ENCODE measurements at places on chromosomes 3 and 15.

- no peak overlapping the region for H3K4me3 ChIP-seq
- H3K36me3 ChIP-seq, result no peaks in the 10 kb centered on the region
- no peaks in the 10 kb centered on the region for H3K4me1 ChIP-seq
- no peaks in the 10 kb centered on the region for H3K27me3 ChIP-seq
- DNase-seq, result no peak
Observed at GRCh38 chr15:68733666-68734065, 87.0 kb downstream of the ANP32A start.

GRCh38 chr3:111627092-111627491, 31.9 kb upstream of the ZBED2 start:
- H3K4me1 ChIP-seq, result no peaks in the 10 kb centered on the region
- H3K4me3 ChIP-seq, result no peak overlapping the region
- H3K36me3 ChIP-seq, result no peaks in the 10 kb centered on the region
- DNase-seq, result no peak

DNA sequence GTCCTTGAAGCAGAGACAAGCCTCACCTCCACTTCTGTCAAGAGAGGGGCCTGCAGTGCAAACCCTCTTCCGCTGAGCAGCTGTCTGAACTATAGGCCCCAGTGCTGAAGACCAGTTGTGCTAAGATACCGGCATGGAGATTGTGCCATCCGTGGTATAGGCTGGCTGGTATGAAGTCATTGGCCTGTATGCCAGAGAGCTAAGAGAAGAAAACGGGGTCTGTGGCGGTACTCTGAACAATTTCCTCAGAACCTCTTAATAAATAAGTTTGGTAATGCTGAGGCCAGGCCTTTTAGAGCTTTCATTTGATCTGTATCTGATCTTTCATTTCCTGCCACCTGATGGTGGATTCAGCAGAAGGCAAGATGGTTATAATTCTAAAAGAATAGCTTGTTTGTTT, 123.0 kb downstream of the LRIG1 start:
- no peaks in the 10 kb centered on the region for H3K4me1 ChIP-seq
- no peak overlapping the region for H3K27ac ChIP-seq
- no peaks in the 10 kb centered on the region for H3K27me3 ChIP-seq
- H3K4me3 ChIP-seq, result no peak overlapping the region
- DNase-seq, result no peak

- no peak overlapping the region for H3K4me3 ChIP-seq
- no peaks in the 10 kb centered on the region for H3K4me1 ChIP-seq
- no peak for DNase-seq
- no peak overlapping the region for H3K27ac ChIP-seq
Observed at GRCh38 chr3:114867835-114868503, 279.1 kb downstream of the ZBTB20 start.

GRCh38 chr15:39096608-39097205, 484.2 kb upstream of the THBS1 start:
- DNase-seq, result no peak
- H3K36me3 ChIP-seq, result no peaks in the 10 kb centered on the region
- H3K27me3 ChIP-seq, result no peaks in the 10 kb centered on the region

GRCh38 chr3:72418856-72419255, 429.4 kb downstream of the SHQ1 start:
- DNase-seq, result no peak
- no peaks in the 10 kb centered on the region for H3K27me3 ChIP-seq
- H3K4me3 ChIP-seq, result no peak overlapping the region
- no peaks in the 10 kb centered on the region for H3K4me1 ChIP-seq
- no peak overlapping the region for H3K27ac ChIP-seq
- H3K36me3 ChIP-seq, result no peaks in the 10 kb centered on the region
